Central memory CD8-positive, alpha-beta T cell (primary cell): ENCODE measurements at places on chromosomes 5 and 9.

DNA sequence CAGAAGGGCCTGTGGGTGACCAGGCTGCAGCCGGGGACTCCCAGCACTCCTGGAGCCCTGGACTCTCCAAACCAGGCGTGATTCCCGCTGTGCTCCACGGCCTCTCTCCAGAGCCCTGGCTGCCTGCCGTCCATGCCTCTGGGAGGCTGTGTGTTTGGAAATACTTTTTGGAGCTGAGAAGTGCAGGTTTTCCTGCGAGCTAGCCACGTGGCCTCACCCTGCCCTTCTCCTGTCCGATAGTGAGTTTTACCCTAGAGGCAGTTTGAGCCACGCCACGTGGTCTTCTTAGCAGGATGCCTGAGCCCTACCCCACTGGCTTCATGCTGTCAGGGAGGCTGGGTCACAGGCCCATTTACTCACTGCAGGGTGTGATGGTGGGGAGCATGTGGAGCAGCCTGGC lies 71.3 kb downstream of the COL5A1 start:
- DNase-seq, result no peak

DNA sequence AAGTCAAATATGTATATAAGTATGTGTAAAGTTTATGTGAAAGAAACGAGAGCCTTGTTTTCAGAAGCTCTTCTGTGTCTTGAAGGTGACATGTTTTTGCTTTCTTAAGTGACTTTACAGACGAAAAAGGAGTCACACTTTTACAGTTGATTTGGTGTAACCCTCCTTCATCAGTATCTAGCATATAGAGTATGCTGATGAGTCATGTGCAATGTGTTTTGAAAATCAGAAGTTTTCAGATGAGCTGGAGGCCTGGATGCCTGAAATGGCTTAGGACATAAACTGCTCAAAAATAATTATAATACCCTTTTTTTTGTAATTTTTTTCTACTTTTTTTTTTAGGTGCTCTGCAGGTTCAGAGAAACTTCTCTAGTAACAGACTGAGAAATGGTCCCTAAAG lies 209.5 kb downstream of the CD180 start:
- DNase-seq, result no peak

- DNase-seq, result no peak
Measured at GRCh38 chr9:137690930-137691645, 72.3 kb downstream of the EHMT1 start.

DNA sequence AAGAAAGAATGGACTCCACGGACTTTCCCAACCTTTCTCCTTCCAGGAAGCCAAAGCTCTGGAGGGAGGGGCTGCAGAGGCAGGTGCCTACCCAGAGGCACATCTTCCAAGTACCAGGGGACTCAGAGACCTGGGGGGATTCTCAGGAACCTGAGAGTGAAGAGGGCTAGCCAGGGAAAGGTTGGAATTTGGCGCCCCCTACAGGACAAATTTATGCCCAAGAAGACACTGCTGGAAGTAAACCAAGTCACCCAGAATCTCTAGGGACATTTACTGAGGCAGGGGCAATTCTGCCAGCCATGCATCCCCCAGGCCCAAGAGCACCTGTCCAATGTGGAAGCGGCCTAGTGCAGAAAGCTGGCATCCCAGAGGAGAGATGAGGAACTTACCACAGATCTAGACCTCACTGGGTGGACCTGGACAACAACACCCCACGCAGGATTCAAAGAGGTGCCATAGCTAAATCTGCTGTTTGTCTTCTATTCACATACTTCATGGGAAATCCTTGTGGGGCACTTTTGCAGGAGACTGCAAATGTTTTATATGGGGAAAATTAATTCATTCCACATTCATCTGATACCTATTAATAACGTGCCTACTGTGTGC lies 25.9 kb upstream of the IDNK start:
- DNase-seq, result no peak

- no peak for DNase-seq
Measured at GRCh38 chr5:74851684-74852353, 14.4 kb downstream of the FAM169A start.

- DNase-seq, result no peak
Measured at GRCh38 chr9:37984672-37985611, 81.0 kb upstream of the SLC25A51 start.

- DNase-seq, result no peak
Measured at GRCh38 chr9:30972654-30973053, 1411.8 kb upstream of the ACO1 start.

DNA sequence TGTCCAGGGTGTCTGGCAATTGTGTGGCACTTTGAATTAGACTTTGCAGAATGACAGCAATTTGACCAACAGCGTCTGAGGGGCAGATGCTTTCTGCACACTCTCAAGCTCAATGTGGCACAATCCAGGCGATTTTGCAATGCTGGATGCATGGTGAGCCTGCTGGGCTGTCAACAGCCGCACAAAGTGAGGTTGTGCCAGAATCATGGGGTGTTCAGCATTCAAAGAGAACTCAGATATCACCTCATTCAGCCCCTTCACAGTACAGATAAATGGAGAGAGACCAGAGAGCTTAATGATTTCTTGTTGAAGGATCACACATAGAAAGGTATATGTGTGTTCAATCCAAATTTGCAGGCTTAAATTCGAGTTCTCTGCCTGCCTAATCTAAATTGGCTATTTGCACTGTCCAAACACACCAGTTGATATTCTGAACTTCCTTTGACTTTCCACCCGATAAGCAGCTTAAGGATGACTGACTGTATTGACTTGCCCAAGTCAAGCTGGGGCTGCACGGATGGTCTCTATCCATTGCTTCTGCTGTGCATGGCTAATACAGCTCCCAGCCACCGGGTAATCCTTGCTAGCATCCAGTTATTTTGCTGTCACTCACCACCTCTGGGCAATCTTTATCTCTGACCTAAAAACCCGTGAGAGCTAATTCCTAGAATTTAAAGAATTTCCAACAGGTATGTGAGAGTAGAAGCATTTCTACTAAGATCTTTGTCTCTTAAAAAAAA lies 157.9 kb upstream of the TAS2R1 start:
- no peak for DNase-seq

GRCh38 chr5:27639005-27639612 lies 600.7 kb upstream of the CDH9 start:
- DNase-seq, result no peak

- no peak for DNase-seq
Measured at GRCh38 chr5:132396589-132397031, 27.1 kb downstream of the SLC22A5 start.

GRCh38 chr5:65925601-65926275 lies 637 bp upstream of the ERBIN start:
- peak; percentile 55 for DNase-seq

DNA sequence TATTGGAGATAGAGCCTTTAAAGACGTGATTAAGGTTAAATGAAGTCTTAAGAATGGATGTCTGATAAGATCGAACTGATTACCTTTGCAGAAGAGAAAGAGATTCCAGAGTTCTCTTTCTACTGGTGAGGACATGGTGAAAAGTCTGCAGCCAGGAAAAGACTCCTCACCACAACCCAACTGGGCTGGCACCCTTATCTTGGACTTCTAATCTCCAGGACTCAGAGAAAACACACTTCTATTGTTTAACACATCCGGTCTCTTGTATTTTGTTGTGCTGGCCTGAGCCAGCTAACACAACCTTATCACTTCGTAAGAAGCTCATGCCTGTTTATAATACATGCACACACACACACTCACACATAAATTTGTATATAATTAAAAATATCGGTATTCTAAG lies 489.1 kb downstream of the PRDM9 start:
- no peak for DNase-seq

- DNase-seq, result no peak
Measured at GRCh38 chr5:30608501-30608900, 585.0 kb upstream of the CDH6 start.

DNA sequence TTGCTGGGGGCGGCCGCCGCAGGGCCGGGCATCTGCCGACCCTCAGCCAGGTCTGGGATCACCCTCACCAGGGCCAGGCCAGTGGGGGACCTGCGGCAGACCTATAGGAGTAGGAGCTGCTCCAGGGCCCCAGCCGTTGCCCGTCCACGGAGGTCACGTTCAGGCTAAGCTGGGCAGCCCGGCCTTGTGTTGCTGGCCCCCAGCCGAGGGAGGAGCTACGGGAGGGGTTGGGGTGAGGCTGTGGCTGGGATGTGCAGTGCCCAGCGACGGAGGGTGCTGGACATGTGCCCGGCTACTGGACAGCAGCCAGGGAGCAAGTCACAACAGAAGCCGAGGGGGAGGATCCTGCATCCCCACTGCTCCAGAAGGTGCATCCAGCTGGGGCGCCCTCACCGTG lies 39.6 kb upstream of the SLC6A19 start:
- no peak for DNase-seq

DNA sequence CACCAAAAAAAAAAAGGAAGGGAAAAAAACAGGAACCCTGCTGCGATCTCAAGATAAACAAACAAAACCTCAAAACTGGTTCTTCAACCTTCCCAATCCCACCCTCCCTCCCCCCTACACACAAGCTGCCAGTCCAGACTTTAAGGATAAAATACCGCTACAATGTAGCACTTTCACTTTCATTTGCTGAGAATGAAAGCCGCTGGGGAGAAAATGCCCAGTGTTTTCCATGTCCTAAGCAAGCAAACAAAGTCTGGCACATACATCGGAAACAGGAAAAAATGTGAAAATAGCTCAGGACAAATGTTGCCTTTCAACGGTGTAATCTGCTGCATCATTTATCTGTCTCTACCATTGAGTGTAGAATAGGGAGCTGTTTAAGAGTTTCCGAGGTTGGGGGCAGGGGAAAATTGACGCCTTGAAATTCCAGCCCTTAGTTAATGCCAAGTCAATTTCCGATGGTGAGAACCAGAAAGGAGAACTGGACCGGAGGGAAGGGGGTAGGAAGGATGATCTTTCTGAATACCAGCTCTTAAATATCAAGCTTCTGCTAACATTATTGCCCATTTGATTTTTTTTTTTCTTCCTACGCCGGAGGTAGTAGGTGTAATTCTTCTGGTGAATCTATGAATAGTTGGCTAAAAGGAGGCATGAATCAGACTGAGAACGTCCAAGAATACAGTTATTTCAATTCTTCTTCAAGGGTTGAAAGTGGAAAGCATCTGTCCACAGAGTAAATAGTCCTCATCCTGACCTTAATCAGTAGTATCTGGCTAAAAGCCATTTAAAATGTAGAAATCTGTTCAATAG lies 1.2 kb upstream of the ADAMTS6 start:
- DNase-seq, result no peak

GRCh38 chr5:179275381-179275878 lies 69.8 kb downstream of the ADAMTS2 start:
- no peak for DNase-seq
